Stimulated activated CD8-positive, alpha-beta memory T cell treated with anti-CD3 and anti-CD28 coated beads, Interleukin-7, amount 100 ng/mL, for 24 hours (primary cell): ENCODE measurements at places on chromosomes 1 and 21.

GRCh38 chr1:209767096-209767495 is 11.2 kb downstream of the TRAF3IP3 start:
- DNase-seq = no peak

- no peak for DNase-seq
Measured at GRCh38 chr1:38997034-38997900, 6.2 kb downstream of the AKIRIN1 start.

GRCh38 chr1:183164340-183164739 is 21.7 kb upstream of the LAMC2 start:
- no peak for DNase-seq

DNA sequence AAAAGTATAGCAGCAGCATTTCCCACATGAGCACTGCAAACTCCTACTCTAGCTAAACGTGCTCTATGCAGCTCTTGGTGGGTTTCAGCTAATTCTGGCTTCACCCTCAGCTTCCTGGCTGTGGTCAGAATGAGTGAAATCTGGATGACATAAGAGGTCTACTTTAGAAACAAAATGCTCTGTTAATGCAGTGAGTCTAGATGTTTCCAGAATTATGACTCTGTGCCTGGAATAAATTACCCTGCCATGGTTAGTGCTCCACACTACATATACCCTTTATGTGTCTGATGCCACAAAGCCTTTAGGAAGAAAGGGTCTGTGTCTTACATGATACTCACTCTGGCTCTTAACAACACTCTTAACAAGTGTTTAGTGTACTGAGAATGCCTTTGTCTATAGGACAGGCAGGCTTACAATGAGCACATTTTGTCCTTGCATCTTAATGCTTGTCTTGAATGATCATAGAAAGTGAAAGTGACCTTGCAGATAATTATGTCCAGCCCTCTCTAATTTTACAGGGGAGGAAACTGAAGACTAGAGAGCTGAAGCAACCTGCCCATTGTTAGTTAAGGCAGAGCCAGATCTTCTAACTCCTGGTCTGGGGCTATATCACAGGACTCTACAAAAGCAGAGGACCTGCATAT is 9.2 kb downstream of the S100A10 start:
- DNase-seq = no peak

GRCh38 chr1:58765441-58765840 is 18.4 kb downstream of the JUN start:
- DNase-seq = no peak

DNA sequence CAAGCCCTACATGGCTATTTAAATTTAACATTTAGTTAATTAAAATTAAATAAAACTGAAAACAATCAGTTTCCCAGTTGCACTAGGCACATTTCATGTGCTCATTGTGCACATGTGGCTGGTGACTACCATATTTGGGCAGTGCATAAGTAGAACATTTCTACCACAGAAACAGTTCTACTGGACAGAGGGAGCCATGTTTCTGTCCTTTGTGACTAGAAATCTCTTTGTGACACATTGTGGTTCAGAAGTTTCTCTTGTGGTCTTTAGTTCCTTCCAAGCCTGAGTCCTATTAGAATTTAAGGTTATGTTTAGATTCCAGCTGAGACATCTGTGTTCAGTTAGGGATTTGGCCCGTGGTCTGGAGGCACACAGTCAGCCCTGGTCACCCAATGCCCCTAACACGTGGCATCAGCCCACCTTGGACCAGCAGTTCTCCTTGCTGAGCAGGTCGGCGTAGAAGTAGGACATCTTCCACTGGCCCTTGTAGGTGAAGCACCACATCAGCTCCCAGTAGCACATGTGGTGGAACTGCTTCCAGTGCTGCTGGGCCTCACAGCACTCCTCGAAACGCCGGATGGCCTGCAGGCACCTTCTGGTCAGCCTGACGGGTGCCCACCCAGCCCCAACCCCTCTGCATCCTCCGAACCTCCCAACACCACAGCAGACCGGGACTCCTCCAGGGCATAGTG is 29.1 kb downstream of the TTC39A start:
- DNase-seq = no peak

- peak; percentile 31 for DNase-seq
Measured at GRCh38 chr1:93847811-93848288, 31.2 kb downstream of the DNTTIP2 start.

DNA sequence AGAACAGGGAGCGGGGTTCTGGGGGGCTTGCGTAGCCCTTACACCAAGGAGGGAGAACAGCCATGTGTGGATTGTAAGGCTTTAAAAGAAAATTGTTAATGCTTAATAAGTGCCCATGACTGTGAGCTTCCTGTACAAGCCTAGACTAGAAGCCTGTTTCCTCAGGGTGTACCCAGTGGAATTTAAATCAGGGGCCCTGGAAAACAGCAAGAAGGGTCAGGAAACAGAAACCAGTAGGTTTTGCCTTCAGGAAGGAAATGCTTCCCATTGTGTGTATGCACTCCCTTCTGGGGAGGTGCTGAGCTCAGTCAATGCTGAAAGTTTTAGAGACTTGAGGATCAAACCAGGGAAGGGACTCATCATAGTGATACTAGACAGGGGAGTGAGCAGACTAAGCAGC is 12.7 kb downstream of the UTP11 start:
- DNase-seq = no peak

DNA sequence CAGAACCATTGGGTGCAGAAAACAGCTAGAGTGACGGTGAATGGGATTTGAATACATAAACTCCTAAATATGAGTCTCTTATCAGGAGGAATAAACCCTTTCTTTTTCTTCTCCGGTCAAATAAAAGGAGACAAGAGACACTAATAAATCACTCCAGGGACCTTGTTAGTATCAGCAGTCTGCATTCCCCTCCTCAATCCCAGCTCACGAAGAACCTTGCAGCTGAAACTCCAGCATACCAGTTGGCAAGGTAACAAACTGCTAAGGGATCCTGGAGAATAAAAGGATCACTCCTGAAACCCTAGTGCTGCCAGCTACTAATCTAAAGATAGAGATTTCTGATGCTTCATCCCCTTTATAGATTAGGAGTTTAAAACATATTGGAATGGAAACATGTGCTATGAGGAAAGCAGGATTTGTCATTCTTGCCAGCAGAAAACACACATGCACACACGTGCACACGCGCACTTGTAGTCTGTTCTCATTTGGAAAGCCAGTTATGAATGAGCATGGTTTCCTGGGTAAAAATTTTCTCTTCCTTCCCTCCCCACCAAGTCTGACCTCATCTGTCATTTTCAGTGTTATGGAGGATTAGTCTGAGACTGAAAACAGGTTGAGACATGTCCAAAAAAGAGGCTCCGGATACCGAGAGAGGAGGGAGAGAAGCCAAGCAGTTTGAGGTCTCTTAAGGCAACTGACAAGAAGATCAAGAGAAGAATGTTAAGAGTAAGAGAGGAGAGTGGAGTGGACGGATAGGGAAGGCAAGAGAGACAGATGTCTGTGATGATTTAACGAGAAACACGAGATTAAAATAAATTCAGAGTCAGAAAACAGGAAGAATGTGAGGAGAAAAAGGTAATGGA is 10.9 kb downstream of the IER5 start:
- no peak for DNase-seq

GRCh38 chr1:84833194-84833593 is 59.8 kb downstream of the LPAR3 start:
- DNase-seq = no peak

- DNase-seq = no peak
Measured at GRCh38 chr1:161737625-161738024, 12.0 kb upstream of the DUSP12 start.

DNA sequence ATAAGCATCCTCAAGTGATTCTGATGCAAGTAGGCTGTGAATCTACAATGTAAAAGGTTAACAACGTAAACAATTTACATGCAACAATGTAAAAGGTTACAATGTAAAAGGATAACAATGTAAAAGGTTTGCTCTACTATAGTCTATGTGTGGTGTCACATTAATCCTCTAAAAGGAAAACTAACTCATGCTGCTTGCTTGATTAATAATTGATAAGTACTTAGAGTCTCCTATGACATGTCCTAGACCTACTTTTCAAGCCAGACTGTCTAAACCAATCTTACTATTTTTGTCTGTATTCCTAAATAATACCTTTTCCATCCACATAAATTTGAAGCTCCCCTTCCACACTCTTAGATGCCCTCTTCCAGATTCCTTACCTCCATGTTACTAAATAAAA is 606.8 kb downstream of the LTN1 start:
- no peak for DNase-seq

DNA sequence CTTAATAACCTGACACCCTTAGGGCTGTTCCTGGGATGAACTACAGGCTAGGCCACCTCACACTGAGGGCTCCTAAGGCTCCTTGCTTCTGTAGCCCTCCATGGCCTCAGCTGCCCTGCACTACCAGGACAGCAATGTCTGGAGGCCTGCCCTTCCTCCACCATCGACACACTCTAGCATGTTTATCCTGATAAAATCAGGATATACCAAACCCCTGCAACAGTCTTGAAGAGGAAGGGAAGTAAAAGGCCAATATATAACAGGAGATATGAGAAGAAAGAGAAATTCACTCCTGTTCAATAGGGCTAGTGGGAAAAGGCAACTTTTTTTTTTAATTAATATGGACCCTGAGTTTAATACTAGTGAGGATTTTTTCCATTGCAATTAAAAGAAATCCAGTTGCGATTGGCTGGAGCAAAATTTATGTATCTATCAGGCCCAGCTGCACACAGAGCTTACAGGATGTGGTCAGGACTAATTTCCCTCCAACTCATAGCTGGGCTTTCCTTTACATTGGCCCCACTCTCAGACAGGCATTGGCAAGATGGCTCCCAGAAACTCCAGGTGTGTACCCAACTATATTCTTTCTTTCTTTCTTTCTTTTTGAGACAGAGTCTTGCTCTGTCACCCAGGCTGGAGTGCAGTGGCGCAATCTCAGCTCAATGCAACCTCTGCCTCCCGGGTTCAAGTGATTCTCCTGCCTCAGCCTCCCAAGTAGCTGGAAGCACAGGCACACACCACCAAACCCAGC is 13.5 kb upstream of the ATP2B4 start:
- DNase-seq = no peak

DNA sequence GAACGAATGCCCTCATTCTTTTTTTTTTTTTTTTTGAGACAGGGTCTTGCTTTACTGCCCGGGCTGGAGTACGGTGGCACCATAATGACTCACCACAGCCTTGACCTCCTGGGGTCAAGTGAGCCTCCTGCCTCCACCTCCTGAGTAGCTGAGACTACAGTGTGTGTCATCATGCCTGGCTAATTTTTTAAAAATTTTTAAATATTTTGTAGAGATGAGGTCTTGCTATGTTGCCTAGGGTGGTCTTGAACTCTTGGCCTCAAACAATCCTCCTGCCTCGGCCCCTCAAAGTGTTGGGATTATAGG is 69.4 kb downstream of the ALG14 start:
- no peak for DNase-seq

GRCh38 chr21:38228115-38228514 is 28.7 kb upstream of the KCNJ15 start:
- DNase-seq = no peak

GRCh38 chr1:228154670-228155571 is 5.2 kb downstream of the GJC2 start:
- DNase-seq = no peak

DNA sequence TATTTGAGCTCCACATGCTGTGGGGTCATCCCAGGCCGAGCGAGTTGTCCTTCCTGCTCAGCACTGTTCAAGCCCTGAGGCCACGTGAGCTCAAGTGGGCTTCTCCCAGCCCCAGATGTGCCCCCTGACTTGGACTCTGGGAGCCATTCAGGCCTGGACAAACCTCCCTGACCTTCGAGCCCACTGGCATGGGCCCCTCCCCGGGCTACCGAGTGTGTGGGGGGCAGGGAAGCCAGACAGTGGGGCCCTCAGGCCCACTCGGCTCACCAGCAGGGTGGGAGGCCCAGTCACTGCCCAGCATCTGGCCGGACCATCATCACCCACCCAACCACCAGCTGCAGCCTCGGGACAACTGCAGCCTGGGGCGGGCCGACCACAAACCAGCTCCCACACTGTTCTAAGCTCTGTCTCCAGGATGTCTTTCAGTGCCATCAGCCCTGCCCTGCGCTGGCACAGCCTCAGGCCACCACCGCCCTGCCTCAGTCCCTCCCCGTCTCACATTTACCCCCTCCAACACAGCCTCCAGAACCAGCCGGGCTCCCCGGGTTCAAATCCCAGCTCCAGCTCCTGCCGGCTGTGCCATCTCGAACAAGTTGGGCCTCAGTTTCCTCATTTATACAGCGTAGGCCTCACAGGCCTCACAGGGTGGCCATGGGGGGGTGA is 20.9 kb upstream of the PLEKHG5 start:
- no peak for DNase-seq

- no peak for DNase-seq
Measured at GRCh38 chr1:83931658-83932253, 67.2 kb downstream of the TTLL7 start.

- DNase-seq = peak; percentile 14
Measured at GRCh38 chr1:46613661-46614603, 2.7 kb downstream of the MOB3C start.

- no peak for DNase-seq
Measured at GRCh38 chr1:241202401-241202800, 154.6 kb downstream of the RGS7 start.

DNA sequence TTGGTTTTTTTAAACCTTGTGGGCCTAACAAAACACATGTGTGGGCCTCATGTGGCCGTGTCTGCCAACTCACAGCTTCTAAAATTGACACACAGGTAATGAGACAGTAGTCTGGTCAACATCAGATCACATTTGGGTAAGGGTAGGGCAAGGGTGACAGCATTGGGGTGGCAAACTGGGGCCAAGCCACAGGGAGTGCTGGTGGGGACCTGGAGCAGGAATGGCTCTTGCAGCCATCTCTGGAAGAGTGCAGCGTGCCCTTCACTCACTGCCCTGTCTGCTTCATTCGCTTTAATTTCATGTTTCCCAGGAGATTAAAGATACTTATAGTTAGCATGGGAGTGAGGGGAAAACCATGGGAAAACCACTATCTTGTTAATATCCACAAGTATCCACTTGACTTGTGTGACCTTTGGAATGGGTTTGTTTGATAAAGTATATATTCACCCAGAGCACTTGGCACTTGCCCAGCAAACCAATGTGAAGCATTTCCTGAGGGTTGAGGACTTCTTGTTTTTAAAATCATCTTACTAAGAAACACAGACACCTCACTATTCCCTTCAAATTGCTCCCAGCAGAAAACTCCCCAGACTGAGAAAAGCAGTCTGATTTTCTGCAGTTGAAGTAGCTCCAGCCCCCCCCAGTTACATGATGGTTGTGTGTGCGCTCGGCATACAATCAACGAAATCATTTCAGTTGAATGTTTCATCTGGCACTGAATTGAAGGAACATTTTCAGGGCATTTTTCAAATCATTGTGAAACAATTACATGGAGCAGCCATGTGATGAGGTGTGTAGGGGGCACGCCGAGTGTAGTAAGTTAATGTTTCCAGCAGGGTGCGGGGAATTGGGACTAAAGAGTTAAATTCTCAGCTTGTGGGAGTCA is 175.7 kb downstream of the VPS13D start:
- DNase-seq = no peak

- DNase-seq = no peak
Measured at GRCh38 chr1:212754193-212754592, 37.4 kb downstream of the NSL1 start.

- DNase-seq = no peak
Measured at GRCh38 chr21:27674041-27674615, 707.2 kb upstream of the ADAMTS5 start.

DNA sequence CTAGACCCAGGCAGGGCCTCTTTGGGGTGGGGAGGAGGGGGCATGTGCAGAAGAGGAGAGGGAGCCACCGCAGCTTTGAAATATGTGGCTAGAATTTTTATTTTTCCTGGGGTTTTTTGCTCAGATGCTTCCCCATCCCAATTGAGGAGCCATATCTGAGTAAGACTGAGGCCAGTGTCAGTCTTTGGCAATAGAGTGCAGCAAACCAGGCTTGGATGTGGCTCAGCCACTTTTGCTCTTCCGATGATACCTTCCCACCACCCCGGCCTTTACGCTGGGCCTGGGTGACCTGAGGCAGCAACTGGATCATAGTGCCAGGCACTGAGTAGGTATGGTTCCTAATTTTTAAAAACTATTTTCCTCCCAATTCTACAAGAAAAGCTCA is 36.9 kb downstream of the KIAA1614 start:
- no peak for DNase-seq
